ENCODE measurements at places on chromosomes 6 and 20. TPM values are rescaled to one million over a fixed set of nuclear protein-coding genes. Genes with fewer than 3 reads are reported as not detected.

RSPO3 gene
- 1.4 TPM for total RNA-seq

- DNase-seq, result no peak
- H3K27me3 ChIP-seq, result no peaks in the 10 kb centered on the region
- H3K4me1 ChIP-seq, result no peaks in the 10 kb centered on the region
- no peak overlapping the region for H3K27ac ChIP-seq
These were observed 324.7 kb downstream of the GJA1 start for GRCh38 chr6:121760191-121760590.

GTSF1L gene
- not detected for total RNA-seq

GZF1 gene
- total RNA-seq, result 6.2 TPM

RING1 gene
- 7.5 TPM for total RNA-seq

FAM162B gene
- 0.37 TPM for total RNA-seq

- no peaks in the 10 kb centered on the region for H3K36me3 ChIP-seq
- H3K4me3 ChIP-seq, result no peak overlapping the region
- H3K27ac ChIP-seq, result no peak overlapping the region
- no peaks in the 10 kb centered on the region for H3K4me1 ChIP-seq
These were observed 7.7 kb upstream of the PBOV1 start for GRCh38 chr6:138225953-138226352.

RAET1G gene
- total RNA-seq, result not detected

CEP43 gene
- 22.4 TPM for total RNA-seq

GRCh38 chr20:50675671-50676376, 15.5 kb downstream of the RIPOR3 start:
- DNase-seq, result peak; percentile 58
- H3K27ac ChIP-seq, result peak overlapping the region; percentile 47
- H3K4me1 ChIP-seq, result no peaks in the 10 kb centered on the region

POM121L2 gene
- not detected for total RNA-seq

All from right lobe of liver (tissue), 6 donors.